ENCODE measurements at places on chromosomes 4 and X.

DNA sequence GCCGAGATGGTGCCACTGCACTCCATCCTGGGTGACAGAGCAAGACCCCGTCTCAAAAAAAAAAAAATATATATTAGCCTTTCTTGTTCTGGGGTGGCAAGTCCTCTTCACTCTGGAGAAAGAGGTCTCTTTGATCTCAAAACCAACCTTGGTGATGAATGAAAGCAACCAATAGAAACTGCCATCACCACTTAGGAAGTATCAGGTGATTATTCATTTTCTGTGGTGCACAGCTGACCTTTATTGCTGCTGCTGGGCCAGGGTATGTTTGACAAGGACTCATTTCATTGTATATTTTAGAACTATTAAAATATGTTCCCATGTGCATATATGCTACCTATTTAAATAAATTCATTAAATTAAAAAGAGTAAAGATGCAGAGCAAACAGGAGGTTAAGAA, 76.0 kb upstream of the KIT start:
- DNase-seq, result no peak

DNA sequence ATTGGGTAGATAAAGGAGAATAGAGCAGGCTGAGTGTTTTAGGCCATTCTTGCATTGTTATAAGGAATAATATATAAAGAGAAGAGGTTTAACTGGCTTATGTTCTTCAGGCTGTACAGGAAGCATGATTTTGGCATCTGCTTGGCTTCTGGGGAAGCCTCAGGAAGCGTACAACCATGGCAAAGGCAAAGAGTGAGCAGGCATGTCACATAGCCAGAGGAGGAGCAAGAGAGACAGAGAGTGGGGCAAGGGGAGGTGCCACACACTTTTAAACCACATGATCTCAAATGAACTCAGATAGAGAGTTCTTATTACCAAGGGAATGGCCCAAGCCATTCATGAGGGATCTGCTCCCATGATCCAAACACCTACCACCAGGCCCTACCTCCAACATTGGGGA, 4.4 kb upstream of the METTL14 start:
- no peak for DNase-seq

- DNase-seq, result no peak
Observed at GRCh38 chr4:173545440-173545839, 15.4 kb upstream of the HAND2 start.

DNA sequence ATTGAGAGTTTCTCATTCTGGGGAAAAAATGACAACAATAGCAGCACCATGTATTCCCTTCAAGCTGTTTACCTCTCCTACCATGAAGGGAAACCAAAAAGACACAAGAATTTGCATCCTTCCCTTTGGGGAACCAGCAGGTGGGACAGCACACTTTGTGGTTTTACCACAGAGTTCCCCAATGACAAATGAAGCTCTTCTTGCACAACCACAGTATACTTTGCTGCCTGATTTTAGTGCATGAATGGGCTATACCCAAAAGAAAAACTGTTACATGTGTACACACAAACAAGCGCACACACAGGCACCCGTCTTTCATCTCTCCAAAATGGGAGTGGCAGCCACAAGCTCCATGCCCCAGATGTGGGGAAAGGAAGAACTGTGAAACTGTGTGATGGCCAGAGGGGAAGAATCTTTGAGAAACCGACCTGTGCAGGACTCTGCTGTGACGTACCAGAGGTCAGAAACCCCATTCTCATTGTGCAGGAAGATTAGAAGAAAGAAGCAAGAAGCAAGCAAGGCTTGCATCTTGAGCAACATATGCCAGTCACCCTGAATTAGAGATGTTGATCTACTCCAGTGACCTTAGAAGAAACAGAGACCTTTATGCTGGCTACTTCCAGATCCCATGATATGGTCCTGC, 2.7 kb upstream of the MAML3 start:
- no peak for DNase-seq

DNA sequence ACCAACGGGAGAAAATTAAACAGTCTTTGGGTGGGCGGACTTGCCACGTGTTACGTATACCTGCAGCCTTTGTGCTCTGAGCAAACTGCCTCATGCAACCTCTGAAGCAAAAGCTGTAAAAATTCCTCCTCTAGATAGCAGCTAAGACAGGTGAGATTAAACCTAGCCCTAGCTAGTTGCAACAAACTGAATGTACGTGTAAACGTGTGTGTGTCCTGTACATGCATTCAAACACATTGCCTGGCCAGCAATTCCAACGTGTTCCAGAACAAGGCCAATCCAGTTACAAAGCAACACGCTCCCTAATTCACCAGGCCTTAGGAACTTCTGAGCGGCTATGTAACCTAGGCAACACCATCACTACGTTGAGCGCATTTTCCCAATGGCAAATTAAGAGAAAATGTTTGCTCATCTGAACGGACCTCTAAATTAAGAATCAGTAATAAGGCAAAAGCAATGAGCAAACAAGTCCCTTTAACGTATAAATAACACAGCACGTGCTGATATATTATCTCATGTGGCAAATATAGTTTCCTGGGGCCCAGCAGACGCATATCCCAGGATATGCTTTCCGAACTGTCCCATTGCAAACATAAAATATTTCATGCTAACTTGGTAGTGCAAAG, 792 bp downstream of the PPID start:
- no peak for DNase-seq

- DNase-seq, result no peak
Observed at GRCh38 chrX:150663073-150663472, 30.1 kb upstream of the MTMR1 start.

- no peak for DNase-seq
Observed at GRCh38 chr4:80141543-80141942, 55.8 kb upstream of the PRDM8 start.

GRCh38 chr4:184416913-184417734, 57.2 kb downstream of the IRF2 start:
- no peak for DNase-seq

DNA sequence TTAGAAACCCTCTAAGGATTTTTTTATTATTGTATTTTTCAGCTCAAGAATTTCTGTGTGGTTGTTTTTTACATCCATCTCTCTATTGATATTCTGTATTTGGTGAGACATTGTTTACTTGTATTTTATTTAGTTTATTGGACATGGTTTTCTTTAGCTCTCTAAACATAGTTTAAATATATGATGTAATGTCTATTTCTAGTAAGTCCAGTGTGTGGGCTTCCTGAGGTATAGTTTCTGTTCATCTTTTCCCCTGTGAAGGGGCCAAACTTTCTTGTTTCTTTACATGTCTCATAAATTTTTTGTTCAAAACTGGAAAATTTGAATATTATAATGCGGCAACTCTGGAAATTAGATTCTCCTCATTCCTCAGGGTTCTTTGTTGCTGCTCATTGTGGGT, 28.2 kb upstream of the ATRX start:
- no peak for DNase-seq

DNA sequence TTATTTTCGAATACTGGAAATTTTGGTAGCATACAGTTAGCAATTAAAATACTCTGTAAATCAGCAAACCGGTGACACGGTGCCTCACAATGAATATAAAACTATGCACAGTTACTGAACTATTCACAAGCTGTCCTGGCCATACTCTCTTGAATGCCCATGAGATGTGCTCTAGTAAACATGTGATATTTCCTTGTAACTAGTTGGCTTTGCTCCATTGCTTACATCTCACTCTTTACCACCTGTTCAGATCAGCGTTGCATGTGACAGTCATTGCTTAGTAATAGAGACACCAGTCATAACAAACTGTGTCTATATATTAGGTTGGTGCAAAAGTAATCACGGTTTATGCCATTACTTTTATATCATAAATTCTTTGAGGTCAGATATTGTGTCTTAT, 897.9 kb upstream of the FTHL17 start:
- no peak for DNase-seq

DNA sequence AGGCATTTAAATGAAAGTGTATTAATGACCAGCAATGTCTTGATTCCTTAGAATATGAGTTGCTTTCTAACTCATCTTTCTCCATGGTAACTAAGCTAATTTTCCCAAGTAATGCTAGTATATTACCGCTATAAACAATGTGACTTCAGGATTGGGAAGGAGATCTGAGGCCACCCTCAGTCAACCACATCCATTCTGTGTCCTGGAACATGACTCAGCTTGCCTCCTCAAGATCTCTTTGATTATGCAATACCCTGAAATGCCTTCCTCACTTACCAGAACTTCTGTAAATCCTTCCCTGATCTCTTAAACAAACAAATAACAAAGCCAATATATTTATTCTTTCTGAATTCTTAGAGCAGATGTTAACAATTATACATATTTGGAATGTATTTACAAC, 1495.5 kb downstream of the PCDH18 start:
- no peak for DNase-seq

DNA sequence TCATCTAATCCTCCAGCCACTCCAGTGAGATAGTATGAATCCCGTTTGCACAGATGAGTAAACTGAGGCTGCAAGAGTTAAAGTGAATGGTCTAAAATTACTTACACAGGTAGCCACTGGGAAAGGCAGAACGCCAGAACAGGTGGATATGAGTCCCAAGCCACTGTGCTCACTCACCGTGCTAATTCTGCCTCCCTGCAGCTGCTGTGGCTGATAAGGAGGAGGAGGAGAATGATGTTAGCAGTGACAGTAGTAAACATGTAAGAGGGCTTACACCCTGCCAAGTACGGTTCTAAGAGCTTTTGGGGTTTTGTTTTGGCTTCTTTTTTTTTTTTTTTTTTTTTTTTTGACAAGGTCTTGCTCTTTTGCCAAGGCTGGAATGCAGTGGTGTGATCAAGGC, 90.5 kb upstream of the PRPS2 start:
- no peak for DNase-seq

- no peak for DNase-seq
Observed at GRCh38 chr4:157674699-157675098, 454.2 kb downstream of the GRIA2 start.

GRCh38 chrX:151812661-151813060, 78.1 kb downstream of the CNGA2 start:
- no peak for DNase-seq

GRCh38 chr4:18314731-18315130, 293.2 kb upstream of the LCORL start:
- no peak for DNase-seq

GRCh38 chrX:41338436-41338835, 4.5 kb downstream of the DDX3X start:
- no peak for DNase-seq

GRCh38 chr4:188619456-188620149, 480.4 kb downstream of the TRIML1 start:
- DNase-seq, result no peak

DNA sequence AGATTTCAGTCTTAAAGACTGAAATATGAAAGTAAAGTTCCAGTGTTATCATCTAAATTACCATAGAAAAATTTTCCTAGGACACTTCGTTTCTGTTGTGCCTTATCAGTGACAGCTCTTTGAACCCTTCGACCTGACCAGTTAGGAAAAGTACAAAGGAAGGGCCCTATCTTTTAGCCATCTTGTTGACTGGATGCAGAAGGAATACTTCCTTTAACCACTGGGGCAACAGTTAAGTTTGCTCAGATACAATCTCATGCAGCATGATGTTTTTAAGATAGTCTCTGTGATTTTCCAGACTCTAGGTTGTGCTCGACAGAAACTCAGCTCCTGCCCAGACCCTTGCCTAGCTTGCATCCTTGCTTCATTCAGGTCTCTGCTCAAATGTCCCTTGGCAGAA, 210.5 kb upstream of the RPS6KA3 start:
- no peak for DNase-seq

DNA sequence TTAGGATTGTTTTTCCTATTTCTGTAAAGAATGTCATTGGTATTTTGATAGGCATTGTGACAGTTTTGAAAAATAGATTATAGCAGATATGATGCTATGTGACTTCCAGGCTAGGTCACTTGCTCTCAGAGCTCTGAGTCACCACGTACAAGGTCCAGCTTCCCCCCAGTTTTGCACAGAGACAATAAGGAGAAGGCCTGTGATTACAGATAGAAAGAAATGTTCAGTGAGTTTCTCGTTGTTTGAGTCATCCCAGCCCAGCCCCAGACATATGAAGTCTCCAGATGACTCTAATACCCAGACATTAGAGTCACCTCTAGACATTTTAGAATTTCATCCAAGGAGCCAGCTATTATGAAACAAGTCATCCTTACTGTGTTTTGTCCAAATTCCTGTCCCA, 57.2 kb downstream of the MFAP3L start:
- DNase-seq, result peak; percentile 77

DNA sequence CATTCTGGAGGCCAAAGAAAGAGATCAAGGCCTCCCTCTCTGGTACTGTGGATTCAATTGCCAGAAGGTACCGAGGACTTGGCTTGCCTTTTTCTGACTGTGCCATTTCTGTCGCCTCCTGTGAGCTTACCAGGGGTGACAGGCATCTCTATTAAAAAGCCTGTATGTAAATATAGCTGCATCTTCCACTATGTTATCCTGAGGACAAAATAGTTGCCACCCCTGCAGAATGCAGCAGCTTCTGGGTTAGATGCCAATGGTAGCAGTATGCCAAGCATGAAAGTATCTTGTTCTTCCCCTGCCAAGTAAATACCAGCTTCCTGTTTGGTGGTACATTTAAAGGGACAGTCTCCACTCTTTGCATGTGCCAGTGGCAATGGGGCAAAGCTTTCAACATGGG, 10.7 kb downstream of the TRPC5OS start:
- no peak for DNase-seq

DNA sequence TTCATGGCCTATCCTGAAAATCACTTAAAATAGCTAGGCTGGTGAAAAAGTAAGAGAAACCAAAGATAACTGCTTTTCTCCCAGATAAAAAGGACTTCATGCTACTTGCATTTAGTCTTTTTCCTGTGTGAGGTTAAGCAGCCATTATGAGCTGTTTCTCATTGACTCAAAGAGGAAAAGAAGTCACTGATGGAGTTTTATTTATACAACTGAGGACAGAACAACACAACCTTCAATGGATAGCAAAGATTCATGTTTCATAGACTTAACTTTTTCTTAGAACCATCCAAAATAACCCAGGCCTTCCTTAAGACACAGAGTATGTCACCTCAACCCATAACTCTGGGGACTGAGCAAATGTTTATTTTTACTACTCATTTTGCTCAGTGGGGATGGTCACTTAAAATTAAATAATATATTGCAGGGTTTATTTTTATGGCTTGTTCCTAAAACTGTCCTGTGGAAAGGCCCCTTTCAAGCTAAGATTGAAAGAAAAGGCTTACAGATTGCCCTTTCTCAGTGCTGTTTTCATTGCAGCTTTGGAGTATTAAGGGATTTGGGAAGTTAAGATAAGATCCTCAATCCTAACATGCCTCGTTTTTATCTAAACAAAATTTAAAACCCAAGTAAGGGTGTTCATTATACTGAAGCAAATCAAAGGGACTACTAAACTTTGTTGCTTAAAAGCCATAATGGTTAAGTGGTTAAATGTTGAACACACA, 252.6 kb upstream of the MAD2L1 start:
- DNase-seq, result no peak

- no peak for DNase-seq
Observed at GRCh38 chr4:8765631-8766590, 105.7 kb downstream of the HMX1 start.

DNA sequence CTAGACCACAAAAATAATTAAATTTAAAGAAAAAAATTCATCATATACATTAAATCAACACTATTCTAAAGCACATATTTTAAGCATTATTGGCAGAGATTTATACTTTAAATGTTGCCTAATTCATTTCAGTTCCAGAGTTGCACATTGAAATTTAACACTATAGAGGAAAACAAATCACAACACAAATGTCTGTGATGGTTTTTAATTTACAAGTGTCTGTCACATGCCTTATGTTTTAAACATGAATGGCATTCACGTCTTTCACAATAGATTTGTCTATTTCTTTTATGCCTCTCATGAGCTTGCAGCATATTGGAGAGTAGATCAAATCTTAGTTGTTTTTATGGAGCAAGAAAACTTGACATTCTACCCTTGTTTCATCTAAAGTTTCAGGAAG, 811.3 kb downstream of the NLGN4X start:
- no peak for DNase-seq
